ENCODE measurements at places on chromosomes 4 and X.

DNA sequence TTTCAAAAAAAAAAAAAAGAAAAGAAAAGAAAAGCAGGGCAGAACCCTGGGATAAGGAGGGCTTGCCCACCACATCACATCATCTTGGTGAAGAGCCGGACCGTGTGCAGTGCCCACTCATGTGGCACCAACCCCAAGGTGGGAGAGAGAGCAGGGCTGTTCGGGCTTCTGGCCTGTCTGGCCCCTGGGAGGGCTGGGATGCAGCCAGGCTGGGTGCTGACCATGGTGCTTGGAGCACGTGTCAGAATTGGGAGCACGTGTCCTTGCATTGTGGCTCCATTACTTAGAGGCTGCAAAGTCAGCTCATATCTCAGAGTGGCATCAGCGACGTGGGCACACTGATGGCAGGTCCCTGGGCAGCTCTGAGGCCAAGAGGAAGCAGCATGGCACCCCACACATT lies 100.9 kb upstream of the AFAP1 start:
- DNase-seq = no peak

GRCh38 chrX:125947501-125947900 lies 218.6 kb downstream of the DCAF12L2 start:
- no peak for DNase-seq

GRCh38 chr4:134147941-134148340 lies 53.6 kb downstream of the PABPC4L start:
- no peak for DNase-seq

DNA sequence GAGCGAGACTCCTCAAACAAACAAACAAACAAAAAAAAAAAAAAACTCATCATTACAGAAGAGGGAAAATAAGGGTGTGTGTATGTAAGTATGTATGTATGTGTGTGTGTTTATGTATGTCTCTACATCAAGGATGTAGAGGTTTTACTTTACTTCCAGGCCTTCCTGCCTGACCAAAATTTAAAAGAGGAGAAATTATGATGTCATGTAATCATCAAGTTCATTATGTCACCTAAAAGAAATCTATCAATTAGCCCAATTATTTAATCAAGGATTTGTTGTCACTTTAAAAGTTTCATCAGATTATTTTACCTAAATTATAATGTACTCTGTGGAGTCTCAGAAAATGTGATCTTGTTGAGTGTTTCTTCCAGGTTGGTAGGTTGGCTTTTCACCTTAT lies 21.6 kb downstream of the GUCY1A1 start:
- DNase-seq = no peak

GRCh38 chr4:108775921-108776320 lies 13.1 kb upstream of the ETNPPL start:
- no peak for DNase-seq

DNA sequence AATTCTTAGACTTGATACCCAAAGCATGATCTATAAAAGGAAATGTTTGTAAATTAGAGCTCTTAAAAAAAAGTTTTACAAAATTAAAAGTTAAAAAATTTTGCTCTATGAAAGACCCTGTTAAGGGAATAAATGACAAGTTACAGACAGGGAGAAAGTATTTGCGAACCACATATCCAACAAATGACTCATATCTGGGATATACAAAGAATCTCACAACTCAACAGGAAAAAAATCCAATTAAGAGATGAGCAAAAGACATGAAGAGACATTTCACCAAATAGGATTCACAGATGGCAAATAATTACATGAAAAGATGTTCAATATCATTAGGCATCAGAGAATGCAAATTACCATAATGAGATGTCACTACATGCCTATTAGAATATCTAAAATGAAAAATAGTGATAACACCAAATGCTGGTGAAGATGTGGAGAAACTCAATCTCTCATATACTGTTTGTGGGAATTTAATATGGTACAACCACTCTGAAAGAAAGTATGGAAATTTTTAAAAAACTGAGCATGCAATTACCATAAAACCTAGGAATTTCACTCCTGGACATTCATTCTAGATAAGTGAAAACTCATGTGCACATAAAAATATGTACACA lies 100.8 kb upstream of the EOLA2 start:
- no peak for DNase-seq

- DNase-seq = no peak
Measured at GRCh38 chr4:1521821-1522361, 115.6 kb upstream of the NKX1-1 start.

DNA sequence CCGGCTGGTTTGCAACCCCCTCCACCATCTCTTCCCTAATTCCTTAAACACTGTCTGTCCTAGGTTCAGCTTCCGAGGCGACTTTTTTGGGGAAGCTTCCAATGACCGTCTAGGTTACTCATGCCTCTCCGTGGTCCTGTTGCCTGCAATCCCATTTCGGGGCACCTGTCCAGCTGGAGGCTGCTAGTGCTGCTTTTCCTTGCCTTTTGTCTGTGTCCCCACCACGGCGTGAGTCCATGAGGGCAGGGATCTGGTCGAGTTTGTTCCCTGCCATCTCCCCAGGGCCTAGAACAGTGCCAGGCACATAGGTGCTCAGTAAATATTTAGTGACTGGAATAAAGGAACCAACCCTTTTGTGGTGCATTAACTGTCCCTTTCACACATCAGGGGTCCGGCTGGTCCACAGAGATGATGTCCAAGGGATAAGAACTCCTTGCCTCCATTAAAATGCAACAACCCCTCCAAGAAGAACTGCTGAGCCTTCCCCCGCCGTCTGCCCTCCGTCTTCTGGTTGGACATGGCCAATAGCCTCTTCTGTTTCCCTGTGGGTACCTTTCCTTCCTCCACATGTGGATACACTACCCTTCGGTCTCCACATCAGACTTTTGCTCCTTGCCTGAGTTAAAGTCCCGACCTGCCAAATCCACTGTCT lies 5.7 kb upstream of the SORCS2 start:
- DNase-seq = no peak

DNA sequence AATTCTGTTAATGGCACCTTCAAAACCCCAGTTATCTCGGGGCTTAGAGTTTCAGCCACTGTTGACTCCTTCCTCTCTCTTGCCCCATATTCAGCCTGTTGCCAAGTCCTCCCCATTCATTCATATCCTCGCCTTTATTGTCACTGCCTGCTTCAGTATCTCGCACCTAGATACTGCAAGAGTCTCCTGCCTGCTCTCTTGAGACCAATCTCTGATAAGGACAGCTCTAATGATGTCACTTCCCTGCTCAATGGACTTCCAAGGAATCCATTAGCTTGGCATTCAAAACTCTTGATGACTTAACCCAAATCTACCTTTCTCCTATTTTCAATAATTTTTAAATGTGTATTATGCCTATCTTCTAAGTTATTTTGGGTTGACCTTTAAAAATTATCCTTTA lies 1.1 kb upstream of the UBE2A start:
- peak; percentile 10 for DNase-seq

GRCh38 chr4:76447393-76447851 lies 12.4 kb downstream of the SHROOM3 start:
- DNase-seq = no peak

- no peak for DNase-seq
Measured at GRCh38 chrX:716136-716535, 85.5 kb downstream of the SHOX start.

DNA sequence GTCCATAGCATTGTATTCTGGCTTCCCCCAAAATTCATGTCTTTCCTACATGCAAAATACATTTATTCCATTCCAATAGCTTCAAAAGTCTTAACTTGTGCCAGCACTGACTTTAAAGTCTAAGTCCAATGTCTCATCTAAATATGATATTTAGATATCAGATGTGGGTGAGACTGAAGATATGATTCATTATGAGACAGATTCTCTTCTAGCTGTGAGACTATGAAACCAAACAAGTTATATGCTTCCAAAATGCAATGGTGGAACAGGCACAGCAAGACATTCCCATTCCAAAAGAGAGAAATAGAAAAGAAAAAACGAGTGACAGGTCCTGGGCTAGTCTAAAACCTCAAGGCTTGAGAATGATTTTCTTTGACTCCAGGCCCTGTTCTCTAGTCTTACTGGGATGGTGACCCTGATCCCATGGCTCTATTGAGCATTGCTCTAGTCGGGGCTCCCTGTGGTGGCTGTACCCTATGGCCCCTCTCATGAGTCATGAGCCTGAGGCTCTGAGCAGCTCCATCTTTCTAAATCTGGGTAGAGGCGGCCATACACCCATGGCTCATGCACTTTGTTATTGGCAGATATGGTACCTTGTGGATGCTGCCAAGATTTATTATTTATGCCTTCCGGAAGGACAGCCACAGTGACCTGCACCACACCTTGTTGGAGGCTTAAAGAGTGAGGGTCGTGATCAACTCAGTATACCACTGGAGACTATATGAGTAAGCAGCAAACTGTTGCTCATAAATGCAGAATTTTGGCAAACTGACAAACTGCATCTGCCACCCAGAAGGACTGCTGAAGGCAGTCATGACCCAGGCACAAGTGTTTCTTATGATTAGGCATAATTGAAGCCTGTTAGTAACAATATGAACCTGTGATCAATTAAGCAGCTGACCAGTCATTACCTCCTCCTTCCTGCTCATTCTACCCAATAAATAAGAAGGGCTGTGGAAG lies 38.5 kb upstream of the BOD1L1 start:
- no peak for DNase-seq

DNA sequence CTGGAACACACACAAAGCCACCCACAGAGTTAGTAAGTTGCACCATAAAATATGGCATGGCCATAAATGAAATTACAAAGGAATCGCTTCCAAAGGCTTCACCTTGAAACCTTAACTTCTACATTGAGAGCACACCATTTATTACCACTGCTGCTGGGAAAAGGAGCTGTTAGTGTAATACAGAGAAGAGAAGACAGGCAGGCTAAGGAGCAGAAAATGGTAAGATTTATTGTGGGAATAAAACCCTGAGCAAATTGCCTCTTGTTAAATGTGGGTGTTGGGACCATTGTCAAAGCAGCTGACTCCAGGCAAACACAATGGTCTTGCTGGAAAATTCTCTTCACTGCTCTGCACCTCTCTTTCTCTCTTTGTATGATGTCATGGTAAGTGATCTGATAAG lies 79.2 kb upstream of the NHS start:
- DNase-seq = no peak

GRCh38 chrX:56762220-56762619 lies 33.2 kb downstream of the NBDY start:
- no peak for DNase-seq

GRCh38 chr4:89800527-89801103 lies 36.3 kb downstream of the SNCA start:
- DNase-seq = no peak

Measured in HuH-7 (cell line).